ENCODE measurements at places on chromosomes 3 and 15. TPM values are rescaled to one million over a fixed set of nuclear protein-coding genes. Genes with fewer than 3 reads are reported as not detected.

Gene PTPN9
- 11.6 TPM for total RNA-seq

Gene CIAO2A
- 77.9 TPM for total RNA-seq

Gene LYZL4
- not detected for total RNA-seq

- no peak for DNase-seq
Measured at GRCh38 chr3:188792793-188793192, 379.0 kb upstream of the TPRG1 start.

DNA sequence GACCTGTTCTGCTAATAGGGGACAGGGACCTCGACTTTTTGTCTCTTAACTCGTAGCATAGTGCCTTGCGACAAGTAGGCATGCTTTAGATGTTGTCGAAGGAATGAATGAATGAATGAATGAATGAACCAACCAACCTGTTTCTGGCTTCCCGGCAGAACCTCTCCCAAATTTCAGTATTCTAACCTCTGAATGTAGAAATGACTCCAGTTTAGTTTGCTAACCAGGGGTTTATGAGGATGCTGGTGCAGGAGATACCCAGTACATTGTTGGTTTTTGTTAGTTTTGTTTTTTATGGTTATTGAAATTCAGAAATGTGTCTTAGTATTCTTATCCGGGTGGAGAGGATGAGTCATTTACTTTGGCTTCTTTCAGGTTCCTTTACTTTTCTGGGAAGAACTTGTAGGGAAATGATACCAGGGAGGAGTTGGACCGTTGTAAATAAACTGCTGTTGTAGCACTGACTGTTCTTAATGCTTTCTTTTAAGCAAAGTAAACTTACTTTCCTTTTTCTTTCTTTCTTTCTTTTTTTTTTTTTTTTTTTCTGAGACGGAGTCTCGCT, 29.6 kb upstream of the EHHADH start:
- no peak for DNase-seq

DNA sequence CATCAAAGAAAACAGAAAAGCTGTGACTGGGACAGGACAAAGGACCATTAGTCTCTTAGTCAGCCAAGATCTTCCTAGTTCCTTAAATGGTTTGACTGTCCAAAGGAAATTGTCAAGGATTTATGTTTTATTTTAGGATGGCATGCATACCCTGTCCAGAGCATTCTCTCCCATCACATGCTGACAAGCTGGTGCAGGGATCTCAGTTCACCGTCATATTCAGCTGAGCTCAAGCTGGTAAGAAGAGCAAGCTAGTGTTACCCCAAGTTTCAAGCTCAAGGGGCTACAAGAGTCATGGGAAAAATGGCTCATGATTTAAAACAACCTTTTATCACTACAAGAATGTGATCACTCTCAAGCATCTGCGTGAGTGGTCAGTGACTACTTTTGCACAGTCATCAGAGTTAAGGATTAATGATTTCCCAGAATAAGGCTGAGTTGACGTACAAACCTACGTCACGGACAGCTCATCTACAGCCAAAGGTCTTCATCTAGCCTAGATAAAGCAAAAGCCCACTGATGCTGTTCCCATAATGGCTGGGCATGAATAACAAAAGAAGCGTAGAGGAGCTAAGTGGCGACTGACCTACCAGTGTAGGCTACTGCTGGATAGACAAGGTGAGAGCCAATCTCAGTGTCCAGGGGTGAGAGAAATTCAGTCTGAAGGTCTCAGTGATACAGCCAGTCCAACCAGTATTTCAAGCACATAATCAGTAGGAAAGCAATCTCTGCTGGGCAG, 157.5 kb downstream of the GABRB3 start:
- DNase-seq = no peak

DNA sequence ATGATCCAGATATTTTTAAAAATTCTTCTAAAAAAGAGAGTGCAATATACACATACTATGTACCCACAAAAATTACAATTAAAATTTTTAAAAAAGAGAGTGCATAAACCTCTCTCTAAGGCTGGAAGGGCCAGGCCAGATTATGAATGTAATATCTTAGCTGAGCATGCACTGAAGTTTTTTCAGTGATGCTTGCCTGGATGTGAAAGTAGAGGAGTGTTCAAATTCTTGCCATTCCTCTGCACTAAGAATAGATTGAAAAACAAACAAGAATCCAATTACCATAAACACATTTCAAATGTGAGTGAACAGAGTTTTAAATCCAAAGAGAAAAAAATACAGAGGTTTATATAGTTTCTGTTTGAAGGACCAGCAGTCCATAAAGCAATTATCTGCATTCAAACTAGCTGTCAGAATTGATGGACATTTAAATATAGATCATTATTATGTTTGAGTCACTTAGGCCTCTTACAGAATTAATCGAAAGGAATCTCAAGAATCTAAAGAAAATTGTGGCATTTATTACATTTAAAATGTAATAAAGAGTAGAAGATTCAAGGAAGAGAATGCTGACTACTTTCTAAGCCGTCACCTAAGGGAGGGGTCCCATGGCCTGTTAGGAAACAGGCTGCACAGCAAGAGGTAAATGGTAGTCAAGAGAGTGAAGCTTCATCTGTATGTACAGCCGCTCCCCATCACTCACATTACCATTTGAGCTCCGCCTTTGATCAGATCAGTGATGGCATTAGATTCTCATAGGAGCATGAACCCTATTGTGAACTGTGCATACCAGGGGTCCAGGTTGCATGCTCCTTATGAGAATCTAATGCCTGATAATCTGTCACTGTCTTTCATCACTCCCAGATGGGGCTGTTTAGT, 159.3 kb upstream of the MDFIC2 start:
- no peak for DNase-seq

DNA sequence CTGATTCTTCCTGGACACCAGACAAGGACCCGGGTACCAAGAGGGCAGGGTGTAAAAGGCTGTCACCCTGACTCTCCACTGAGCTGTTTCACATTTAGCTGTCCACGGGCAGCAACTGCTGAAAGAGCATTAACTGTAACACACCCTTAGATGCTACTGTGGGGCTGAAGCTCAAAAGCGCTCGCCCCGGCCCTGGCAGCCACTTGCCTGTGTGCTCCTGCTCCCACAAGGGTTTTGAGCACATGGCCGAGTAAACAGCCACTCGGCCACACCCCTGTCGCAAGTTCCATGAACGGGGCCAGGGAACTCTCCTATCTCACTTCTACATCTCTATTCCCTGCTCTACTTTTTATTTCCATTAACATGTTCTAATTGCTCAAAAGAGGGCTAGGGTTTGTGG, 421.7 kb downstream of the TUSC7 start:
- DNase-seq = no peak

- no peak for DNase-seq
Measured at GRCh38 chr15:98723195-98723594, 74.9 kb downstream of the IGF1R start.

GRCh38 chr3:159795042-159795441, 193.6 kb upstream of the IL12A start:
- DNase-seq = no peak

- no peak for DNase-seq
Measured at GRCh38 chr3:123090728-123091531, 24.1 kb downstream of the PDIA5 start.

Gene CASR
- not detected for total RNA-seq

- DNase-seq = no peak
Measured at GRCh38 chr3:61828880-61829721, 267.7 kb downstream of the PTPRG start.

DNA sequence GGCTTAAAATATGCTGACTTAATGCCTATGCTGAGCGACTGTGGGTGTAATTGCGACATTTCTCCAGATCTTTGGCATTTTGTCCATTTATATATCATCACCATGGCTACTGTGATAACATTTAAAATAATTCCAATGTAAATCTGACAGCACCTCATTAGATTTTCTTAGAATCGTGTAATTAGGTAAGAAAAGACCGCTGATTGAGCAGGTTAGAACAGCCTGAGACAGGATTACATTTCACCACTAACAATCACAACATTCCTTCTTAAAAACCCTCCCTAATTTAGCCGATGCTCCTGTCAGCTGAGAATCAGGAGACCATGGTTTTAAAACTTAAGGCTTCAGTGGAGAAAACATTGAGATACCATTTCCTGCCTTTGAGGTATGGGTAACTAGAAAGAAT, 455.3 kb upstream of the PDZRN3 start:
- DNase-seq = no peak

- no peak for DNase-seq
Measured at GRCh38 chr15:27846722-27847395, 252.3 kb downstream of the OCA2 start.

- no peak for DNase-seq
Measured at GRCh38 chr3:112781599-112781998, 65.1 kb downstream of the CD200R1L start.

GRCh38 chr15:63362885-63363284, 18.8 kb downstream of the CA12 start:
- no peak for DNase-seq

DNA sequence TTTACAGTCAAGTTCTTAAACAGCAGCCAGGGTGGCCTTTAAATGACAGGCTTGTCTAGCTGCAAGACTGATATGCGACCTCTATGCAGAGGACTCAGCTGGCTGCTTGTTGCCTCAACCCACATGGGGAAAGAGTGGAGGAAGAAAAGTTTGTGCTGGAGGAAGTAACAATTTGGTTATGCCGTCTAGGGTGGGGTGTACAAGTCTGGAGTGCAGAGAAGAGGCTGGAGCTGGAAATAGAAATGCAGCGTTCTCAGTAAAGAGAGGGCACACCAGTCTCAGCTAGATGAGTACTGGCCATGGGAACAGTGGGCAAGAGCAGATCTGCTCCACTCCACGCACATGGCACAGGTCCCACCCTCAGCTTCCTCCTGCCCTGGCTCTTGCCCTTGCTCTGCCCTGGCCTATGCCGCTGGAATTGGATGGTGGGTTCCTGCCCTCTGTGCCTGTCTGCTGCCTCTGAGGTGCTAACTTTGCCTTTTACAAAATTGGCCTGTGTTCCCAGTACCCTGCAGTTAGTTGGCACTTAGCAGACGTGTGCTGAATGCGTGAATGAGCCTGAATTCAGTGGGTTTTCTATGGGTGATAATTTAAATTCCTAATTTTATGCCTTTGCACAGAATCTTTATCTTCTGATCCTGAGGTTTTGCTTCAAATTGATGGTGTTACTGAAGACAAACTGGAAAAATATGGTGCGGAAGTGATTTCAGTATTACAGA, 59.7 kb upstream of the FURIN start:
- no peak for DNase-seq

Gene ZMYND10
- 4.1 TPM for total RNA-seq

Gene P3H2
- not detected for total RNA-seq

- no peak for DNase-seq
Measured at GRCh38 chr3:100730524-100730923, 21.2 kb downstream of the TFG start.

DNA sequence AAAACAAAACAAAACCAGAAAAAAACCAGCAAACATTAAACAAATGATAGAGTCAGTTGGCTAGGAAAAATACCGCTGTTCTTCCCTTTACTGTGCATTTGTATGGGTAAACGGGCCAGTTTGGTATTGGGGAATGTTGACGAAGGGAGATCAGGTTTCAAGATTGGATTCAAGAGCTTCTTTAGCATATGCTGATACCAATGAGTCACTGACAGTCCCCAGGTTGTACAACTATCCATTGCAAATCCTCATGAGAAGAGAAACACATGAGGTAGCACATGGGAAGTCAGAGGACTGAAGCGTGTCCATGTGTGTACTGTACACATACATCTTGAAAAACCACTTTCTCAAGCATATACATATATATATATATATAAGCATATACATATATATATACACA, 25.6 kb downstream of the TIGIT start:
- DNase-seq = no peak

Gene CYP19A1
- 1.3 TPM for total RNA-seq

Gene CCR4
- 38.6 TPM for total RNA-seq

- DNase-seq = no peak
Measured at GRCh38 chr15:41895491-41895890, 1.6 kb upstream of the SPTBN5 start.

DNA sequence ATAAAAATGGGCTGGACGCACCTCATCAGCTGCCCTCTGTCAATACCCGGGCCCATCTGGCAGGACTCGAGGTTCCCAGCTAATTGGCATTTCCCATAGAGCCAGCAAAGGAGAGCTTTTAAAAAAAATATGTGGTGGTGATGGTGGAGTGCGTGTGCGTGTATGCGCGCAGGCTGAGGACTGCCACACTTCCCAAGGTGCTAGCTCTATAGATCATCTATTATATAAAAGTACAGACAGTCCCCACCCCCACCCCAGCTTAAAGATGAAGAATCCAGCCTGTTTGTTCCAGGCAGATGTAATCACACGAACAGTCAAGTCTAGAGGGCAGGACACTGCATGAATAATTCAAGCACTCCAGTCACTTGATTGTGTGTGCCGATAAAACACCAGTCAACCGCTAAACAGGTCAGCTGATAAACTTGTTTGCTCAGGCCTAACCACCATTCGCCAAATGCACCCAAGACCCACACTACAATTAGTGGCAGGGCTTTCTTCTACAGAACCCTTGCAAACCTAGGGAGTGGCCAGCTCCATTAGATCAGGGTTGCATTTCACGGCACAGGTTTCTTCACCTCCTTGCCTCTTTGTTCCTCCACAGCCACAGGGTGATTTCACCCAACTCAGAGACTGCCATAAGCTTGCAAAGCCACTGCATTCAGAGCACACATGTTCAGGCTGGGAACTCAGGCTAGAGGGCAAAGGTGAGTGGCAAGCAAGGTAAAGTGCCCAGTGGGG, 5.8 kb downstream of the TLE3 start:
- no peak for DNase-seq

- no peak for DNase-seq
Measured at GRCh38 chr3:94308767-94309166, 245.9 kb downstream of the NSUN3 start.

GRCh38 chr3:71076361-71077002, 507.0 kb downstream of the FOXP1 start:
- DNase-seq = no peak

Gene GOLGA6A
- total RNA-seq = 1.1 TPM

DNA sequence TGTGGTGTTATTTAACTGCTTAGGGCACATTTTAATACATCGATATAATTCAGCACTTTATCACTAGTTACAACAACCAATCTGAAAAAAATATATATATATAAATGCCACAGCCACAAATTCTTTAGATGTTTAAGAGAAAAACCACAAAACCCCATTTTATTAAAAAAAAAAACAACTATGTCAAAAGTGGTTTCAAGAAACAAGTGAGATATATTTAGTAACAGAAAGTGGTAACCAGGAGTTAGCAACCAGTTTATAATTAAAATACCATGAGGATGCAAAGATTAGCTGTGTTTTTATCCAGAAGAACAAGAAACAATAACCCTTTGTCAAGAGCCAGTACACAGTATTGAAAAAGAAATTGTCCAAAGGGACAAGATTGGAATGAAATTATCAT, 14.8 kb upstream of the DIPK2A start:
- no peak for DNase-seq

GRCh38 chr15:50824514-50824913, 59.0 kb upstream of the SPPL2A start:
- DNase-seq = no peak

DNA sequence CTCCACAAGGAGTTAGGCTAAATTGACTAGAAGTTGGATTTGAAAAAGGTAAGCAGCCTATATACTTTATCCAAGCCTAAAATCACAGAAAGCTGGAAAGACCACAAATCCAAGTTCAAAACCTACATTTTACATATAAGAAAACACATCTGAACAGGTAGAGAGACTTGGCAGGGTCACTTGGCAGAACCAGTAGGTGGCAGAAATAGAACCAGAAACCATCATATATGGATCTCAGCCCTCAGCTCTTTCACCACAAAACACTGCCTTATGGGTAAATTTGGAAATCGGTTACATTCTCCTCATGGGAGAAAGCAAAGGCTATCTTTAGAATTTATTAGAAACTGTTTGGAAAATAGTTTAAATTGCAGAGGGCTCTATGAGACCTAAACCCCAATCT, 44.2 kb downstream of the MKRN2 start:
- no peak for DNase-seq

- no peak for DNase-seq
Measured at GRCh38 chr3:113912552-113913236, 35.1 kb upstream of the ZDHHC23 start.
